Activated CD4-positive, alpha-beta T cell treated with anti-CD3 and anti-CD28 coated beads for 4 hours (primary cell): ENCODE measurements at places on chromosomes 16 and 17.

- DNase-seq, result no peak
Measured at GRCh38 chr17:40218006-40218739, 931 bp upstream of the WIPF2 start.

GRCh38 chr17:41339571-41340172, 11.0 kb downstream of the KRT33A start:
- no peak for DNase-seq

- no peak for DNase-seq
Measured at GRCh38 chr17:66466106-66466820, 163.8 kb downstream of the PRKCA start.

GRCh38 chr17:39151943-39152818, 744 bp upstream of the PLXDC1 start:
- peak; percentile 13 for DNase-seq

- no peak for DNase-seq
Measured at GRCh38 chr16:65119901-65120401, 1.9 kb downstream of the CDH11 start.

- no peak for DNase-seq
Measured at GRCh38 chr17:43434902-43435319, 36.1 kb downstream of the ARL4D start.

- no peak for DNase-seq
Measured at GRCh38 chr17:58279016-58279711, 1.6 kb downstream of the MPO start.

DNA sequence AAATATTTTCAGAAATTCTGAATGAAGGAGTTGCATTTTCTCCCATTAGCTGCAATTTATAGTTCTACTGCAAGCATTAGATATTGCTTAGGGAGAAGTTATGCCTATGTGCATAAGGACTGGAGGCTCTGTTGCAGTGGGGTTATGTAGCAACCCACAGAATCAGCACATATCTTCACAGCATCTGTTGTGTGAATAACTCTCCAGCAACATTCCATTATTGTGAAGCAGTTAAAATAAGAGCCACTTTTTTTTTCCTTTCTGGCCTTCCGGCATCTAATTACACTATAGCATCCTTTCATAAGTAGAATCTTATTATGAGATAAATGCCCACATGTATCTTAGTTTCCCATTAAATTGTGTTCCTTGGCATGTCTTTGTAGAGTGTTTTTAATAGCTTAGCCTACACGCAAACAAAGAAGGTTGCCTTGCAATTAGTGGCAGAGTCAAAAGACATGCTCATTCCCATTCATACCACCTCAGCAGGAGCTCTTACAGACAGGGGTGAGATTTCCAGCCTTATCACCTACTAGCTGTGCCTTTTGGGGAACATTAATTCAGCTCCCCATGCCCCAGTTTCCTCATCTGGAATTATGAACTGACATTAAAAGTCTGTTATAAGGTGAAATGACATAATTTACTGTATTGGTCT, 596.0 kb upstream of the GOT2 start:
- DNase-seq, result no peak

DNA sequence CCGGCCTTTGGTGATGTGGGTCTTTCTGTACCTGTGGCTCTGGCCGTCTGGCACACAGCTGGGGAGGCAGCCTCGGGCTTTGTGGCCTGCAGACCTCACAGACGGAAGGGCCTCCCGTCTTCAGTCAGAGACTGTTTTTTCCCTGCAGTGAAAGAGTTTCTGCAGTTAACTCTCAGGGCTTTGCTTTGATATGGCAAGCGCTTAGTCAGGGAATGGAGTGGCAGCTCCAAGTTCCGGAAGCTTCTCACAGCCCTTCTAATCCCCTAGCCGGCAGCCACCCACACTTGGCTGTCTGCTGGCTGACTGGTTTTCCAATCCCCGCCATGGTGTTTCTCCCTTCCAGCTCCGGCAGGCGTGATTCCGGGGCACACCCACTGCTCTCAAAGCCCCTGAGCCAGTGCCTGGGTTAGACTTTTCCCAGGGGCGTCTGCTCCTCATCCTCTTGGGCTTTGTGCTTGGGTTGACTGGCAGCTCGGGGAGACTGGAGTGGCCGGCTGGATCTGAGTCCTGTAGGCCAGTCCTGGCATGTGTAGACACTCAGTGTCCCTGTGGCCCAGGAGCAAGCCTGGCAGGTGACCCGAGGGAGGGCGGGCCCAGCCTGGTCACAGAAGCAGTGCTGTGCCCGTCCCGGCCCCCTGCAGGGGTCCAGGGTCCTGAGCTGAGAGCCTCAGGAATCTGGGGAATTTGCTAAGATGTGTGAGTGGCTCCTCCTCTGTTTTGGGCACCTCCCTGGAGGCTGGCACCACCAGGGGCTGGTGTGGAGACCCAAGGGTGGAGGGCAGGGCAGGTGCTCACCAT, 29.9 kb downstream of the BAIAP2 start:
- no peak for DNase-seq

GRCh38 chr16:80591071-80591915, 50.5 kb downstream of the DYNLRB2 start:
- peak; percentile 7 for DNase-seq

DNA sequence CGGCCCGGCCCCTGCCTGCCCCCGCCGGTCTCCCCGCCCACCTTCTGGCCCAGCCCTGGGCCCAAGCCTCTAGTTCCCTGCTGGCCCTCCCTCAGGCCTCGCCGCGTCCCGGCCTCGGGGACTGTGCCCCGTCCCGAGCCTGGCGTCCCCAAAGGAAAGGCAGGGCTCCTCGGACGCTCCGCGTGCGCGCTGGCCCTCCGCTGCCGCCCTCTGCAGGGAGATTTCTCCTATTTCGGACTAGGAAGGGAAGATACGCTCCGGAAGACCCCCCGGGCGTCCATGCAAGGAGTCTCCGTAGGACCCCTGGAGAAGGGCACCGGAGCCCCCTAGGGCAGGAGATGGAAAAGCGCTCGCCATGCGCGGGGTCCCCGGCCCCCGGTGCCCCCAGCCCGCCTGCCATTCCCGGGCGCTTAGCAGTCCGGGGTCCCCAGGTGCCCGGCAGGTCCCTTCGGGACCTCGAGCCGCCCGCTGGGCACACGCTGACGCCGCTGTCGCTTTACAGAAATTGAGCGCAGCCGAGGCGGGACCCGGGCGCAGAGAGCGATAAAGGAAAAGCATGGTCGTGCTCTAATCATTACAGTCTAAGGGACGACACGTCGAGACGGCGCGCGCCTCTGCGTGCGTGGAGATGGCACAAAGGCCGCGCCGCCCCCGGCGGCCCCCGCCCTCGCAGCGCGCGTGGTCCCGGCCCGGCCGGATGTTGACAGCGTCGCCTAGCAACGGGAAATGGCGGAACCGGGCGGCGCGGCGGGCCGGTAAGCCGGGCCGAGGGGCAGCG, at the start of gene CCDC40:
CCDC40 (plus strand) TSS at position 706 of the 778 bp plus-strand sequence; CDS start at position 727, 21 bp downstream.
- DNase-seq, result peak; percentile 74

- no peak for DNase-seq
Measured at GRCh38 chr17:39339272-39339671, 62.2 kb downstream of the FBXL20 start.

- DNase-seq, result no peak
Measured at GRCh38 chr16:84774810-84775209, 45.0 kb upstream of the CRISPLD2 start.

- no peak for DNase-seq
Measured at GRCh38 chr16:85718682-85719081, 29.9 kb upstream of the GINS2 start.
